ENCODE measurements at places on chromosomes 6 and 20.

DNA sequence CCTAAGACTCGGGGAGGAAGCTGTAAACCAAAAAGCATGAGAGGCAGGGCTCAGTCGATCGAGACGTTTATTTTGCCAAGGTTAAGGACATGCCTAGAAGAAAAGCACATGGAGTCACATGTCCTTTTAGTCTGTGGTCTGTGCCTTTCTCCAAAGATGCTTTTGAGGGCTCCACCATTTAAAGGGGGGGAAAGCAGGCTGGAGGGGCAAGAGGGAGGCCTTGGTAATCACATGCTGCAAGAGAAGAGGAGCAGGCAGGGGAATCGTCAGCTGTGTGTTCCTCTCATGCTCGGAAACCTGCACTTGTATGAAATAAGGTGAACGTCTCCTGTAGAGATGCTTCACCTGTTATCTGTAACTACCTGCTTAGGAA is 9.1 kb upstream of the YTHDF1 start:
- no peak for DNase-seq

GRCh38 chr6:53070806-53071205 is 5.6 kb downstream of the FBXO9 start:
- DNase-seq = peak; percentile 76

DNA sequence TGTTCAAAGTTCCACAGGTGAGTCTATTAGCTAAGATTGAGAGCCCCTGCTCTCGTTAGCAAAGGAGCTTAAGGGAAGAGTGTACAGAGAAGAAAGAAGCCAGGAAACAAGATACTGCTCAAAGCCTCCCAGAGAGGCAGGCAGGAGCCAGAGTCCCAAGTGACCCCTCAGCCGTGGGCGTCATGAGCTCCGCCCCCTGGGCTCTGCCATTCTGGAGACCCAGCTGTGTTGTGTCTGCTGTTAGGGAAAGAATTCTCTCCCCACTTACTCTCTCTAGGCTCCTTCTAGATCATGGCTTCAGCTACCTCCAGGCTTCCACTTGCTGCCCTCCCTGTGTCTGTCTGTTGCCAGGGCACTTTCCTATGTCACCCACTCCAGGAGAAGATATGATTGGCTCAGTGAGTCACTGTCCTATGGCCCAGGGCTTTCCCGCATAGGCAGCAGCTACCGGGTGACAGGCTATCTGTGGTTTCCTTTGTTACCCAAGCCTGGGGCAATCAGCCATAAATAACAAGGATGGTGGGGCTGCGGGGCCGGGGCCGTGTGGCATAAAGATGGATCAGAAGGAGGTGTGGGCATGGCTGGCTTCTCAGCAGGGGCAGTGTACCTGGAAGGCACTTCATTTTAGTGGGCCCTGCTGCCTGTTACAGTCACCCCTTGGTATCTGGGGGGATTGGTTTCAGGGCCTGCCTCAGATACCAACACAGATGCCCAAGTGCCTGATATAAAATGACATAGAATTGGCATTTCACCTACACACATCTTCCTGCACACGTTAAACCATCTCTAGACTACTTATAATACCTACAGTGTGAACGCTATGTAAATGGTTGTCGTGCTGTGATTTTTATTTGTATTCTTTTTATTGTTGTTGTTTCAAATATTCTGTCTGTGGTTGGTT is 118.9 kb downstream of the ARMC2 start:
- DNase-seq = peak; percentile 31

DNA sequence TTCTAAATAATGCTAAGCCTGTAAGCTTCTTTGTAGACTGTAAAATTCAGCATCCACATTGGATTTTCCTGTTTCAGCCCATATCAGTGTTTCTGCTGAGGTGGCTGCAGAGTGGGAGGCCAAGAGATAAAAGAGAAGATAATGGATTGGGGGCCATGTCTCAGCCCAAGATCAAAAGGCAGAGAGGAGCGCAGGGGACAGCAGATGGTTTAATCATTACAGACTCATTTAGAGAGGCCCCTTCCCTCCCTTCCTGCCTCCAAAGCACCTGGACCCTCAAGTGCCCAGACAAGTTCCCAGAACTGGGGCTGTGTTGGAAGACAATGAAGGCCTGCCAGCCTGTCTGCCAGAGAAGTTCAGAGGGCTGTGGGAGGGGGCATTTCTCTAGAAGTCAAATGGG is 20.4 kb upstream of the CTNNBL1 start:
- DNase-seq = no peak

GRCh38 chr20:33444797-33445560 is 1.4 kb upstream of the SNTA1 start:
- DNase-seq = peak; percentile 24

DNA sequence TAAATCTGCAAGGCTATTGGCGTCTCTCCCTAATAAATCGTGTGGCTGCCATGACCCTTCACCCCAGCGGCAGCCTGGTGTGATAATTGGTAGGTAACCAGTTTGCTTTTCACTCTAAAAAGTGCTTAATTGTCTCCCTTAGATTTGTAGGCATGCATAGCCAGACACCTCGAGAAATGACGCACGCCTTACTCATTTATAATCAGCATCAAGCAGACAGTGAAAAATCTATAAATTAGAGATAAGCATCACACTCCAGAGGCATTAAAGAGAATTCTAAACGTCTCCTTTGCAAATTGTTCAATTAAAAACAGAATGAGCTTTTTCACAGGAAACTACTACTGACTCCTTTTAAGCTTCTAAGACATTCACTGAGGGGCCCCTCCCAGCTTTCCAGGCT is 110.2 kb upstream of the RPS6KA2 start:
- no peak for DNase-seq

GRCh38 chr20:59482351-59483187 is 121.8 kb upstream of the PHACTR3 start:
- no peak for DNase-seq

DNA sequence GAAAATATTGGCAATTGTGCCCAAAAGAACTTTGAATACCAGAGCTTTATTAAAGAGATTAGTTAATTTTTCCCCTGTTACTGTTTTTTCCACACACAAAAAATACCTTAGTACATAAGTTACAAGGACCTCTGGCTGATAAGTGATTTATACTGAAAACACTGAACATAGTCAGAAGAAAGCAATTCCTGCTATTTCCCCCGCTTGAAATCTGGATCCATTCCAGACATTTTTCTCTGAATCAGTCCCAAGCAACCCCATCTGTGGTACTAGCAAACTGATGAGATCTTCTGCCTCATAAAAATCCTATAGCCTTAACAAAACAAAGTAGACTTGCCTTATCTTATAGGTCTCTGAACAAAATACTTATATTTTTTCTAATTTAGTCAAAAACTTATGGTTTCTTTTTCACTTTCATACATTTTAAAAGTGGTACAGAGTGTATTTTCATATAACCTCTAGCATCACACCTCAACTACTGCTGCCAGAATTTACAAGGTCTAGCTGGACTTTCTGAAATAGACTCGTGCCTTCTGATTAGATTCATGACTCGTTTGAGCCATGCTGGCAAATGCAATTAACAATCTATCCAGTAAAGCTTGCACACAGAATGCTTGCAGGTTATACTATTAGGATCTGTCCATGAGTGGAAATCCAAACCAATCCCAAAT is 111.9 kb downstream of the TBX18 start:
- no peak for DNase-seq

- DNase-seq = no peak
These were observed 283.9 kb downstream of the UBE3D start for GRCh38 chr6:82781620-82782204.

- DNase-seq = peak; percentile 62
These were observed 18.5 kb upstream of the DCBLD1 start for GRCh38 chr6:117463762-117464665.

- no peak for DNase-seq
These were observed 9.7 kb upstream of the THBS2 start for GRCh38 chr6:169263374-169263773.

DNA sequence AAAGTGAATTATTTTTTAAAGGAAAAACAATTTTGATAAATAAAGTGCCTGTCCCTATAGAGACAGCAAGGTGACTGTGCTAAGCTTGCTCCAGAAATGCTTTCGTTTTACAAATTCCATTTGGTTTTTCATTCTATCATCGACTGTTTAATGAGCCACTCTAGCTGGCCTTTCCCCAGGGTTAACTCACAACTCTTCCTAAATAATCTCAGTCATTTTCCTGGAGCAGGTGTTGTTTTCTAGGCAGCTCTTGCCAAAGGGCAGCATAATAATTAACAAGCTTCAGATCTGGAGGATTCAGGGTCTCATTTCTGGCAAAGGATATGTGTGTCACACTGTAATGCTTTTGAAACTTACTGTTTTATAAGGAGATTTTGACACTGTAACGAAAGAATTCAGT is 184.2 kb downstream of the KHDC1L start:
- DNase-seq = no peak

GRCh38 chr6:155183095-155183494 is 80.7 kb upstream of the CLDN20 start:
- no peak for DNase-seq

DNA sequence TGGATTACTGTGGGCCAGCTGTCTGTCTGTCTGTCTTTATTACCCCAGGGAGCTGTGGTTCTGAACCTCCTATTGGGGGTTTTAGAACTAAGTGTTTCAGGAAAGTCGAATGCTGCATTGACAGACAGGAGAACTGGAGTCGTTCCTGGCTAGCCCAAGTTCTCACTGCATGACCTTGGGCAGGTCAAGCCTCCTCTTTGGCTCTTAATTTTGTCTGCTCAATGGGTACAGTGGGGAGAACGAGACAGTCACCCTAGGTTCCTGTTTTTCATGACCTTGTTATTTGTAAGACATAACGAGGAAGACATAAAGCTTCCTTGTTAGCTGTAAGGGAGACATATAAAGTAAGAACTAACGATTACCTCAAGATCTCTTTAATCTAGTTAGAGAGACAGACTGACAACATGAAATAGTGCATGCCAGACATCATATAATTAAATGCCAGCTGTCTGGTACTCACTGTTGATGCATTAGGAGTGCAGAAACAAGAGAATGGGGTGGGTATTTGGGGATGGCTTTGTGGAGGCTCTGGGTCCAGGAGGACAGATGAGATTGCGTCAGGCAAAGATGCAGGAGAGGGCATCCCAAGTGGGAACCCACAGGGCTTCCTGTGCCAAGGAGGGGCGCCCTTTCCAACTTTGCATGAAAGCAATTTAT is 3.7 kb upstream of the CCDC167 start:
- DNase-seq = no peak

DNA sequence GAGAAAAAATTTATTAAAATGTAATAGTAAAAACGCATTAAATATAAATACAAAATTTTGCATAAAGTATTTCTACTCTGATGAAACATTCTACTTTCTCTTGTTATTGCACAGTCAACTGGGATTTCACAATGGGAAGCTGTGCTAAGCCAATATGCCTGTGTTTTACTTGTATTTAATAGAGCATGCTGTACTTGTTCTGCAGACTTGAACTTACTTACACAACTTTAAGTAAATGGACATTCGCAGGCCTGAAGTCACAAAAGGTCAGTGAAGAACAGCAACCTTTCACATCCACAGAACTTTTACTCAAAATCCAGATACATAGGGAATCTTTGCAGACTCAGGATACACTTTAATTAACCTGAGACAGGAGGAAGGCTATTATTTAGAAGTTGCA is 409.5 kb downstream of the BTBD3 start:
- no peak for DNase-seq

GRCh38 chr6:52881996-52882841 is 27.3 kb downstream of the GSTA3 start:
- peak; percentile 82 for DNase-seq

GRCh38 chr6:42380228-42380979 is 71.3 kb downstream of the TRERF1 start:
- DNase-seq = no peak

DNA sequence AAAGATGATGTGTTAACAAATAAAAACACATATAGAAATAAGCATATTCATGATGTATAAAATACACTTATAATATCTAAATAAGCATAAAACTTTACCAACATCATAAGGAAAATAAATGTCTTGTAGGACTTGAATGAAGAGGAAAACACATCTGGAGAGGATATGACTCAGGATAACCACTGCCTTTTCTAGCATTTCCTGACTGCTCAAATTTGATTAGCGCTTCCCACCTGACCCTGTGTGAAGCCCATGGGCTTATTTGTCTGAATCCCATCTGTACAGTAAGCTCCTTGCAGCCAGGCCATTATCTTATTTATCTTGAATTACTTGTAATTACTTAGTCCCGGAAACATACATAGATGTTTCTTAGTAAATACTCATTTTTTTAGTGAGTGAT is 608.6 kb downstream of the COL12A1 start:
- DNase-seq = peak; percentile 2

GRCh38 chr6:125393449-125393858 is 91.7 kb upstream of the HDDC2 start:
- DNase-seq = no peak

DNA sequence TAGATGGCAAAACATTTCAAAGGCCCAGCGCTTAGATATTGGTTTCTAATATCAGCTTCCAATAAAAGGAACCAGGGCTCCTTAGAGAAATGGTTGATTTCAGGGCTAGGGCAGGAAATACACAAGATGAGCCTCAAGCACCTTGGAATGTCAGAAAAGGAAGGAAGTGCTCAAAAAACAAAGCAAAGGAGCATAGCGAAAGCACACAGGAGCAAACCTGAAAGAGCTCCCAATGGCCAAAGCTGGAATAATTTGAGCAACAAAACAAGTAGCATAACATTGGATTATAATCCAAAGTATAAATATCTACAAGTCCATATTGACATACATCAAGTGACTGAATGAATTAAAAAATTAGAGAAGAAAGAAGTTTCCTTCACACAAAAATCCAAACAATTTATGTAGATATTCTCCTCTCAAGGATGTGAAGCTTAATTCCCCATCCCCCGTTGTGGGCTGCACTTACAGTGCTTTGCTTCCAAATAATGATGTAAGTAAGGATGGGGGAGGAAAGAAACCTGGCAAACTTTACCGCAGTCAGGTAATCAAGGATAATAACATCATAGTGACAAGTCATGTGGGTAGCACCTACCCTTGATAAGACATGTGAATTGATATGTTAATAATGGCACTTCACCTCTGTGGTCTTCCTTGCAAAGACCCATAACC is 132.9 kb upstream of the DST start:
- DNase-seq = no peak

DNA sequence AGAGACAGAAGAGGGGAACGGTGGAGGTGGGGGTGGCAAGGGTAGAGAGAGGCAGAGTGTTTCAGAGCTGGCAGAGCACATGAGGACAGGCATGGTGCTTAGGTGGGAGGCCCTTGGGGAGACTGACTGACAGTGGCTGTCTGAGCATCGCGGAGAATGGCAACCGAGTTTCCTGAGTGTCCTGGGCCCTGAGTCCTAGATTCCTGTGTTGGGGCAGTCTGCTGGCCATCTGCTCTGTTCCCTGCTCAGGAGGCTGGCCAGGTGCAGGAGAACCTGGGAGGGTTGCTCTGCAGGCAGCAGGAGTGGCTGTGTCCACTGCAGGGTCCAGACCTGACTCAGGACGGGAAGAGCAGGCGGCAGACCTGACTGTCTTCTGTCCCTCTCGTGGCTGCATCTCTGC is 248.9 kb downstream of the LRFN2 start:
- DNase-seq = no peak

- DNase-seq = no peak
These were observed 211.2 kb downstream of the MAFB start for GRCh38 chr20:40477805-40478204.

Data from activated CD4-positive, alpha-beta T cell treated with anti-CD3 and anti-CD28 coated beads, Interleukin-2, amount 50 U/mL, for 16 hours (primary cell).